ENCODE measurements at places on chromosomes 6 and 20. TPM values are rescaled to one million over a fixed set of nuclear protein-coding genes. Genes with fewer than 3 reads are reported as not detected.

GRCh38 chr6:47525330-47526057 lies 47.9 kb downstream of the CD2AP start:
- DNase-seq: no peak

DNA sequence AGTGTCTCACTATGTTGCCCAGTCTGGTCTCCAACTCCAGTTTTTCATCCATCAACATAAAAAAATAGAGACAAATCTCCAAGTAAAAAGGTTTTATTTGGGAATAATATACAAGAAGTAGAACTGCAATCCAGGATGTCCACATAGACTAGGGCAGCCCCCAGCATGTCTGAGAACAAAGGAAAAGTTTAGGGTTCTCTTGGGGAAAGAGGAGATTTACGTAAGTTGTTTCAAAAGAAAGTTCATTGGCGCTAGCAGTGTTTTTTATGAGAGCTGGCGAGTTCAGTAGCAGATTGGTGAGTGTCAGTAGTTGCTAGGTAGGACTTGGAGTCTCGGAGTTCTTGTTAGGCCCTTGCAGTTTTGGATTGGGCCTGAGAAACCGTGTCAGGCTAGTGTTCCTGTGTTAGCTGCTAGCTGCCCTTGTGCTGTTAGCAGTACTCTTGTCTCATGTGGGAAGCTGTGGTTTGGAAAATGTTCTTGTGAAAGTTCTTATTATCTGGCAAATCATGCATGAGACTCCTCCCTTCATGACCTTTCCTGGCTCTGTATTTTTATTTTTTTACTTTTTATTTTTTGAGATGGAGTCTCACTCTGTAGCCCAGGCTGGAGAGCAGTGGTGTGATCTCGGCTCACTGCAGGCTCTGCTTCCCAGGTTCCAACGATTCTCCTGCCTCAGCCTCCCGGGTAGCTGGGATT lies 24.7 kb downstream of the TTLL9 start:
- peak; percentile 65 for DNase-seq

- DNase-seq: no peak
Measured at GRCh38 chr20:24771542-24772061, 177.5 kb upstream of the CST7 start.

- no peak for DNase-seq
Measured at GRCh38 chr6:72650081-72650745, 28.3 kb downstream of the KCNQ5 start.

DNA sequence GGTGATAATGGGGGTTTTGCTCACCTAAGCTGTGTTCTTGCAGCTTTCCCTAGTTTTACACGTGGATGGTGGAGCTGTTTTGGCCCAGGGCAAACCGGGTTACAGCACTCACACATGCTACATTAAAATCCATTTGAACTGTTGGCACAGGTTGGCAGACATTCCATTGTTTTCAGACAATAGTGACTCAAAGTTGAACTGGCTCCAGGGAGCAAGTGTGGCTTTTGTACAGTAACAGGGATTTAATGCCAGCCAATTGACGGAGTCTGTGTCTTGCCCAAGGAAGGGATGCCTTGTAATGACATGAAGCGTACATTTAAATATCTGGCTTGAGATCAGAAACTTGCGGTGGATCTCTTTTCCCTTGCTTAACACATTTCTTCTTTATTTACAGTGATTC lies 183.1 kb downstream of the DTNBP1 start:
- no peak for DNase-seq

GRCh38 chr6:105209950-105210706 lies 30.3 kb upstream of the POPDC3 start:
- no peak for DNase-seq

GRCh38 chr6:43990275-43990626 lies 137.0 kb downstream of the MRPL14 start:
- peak; percentile 83 for DNase-seq

DNA sequence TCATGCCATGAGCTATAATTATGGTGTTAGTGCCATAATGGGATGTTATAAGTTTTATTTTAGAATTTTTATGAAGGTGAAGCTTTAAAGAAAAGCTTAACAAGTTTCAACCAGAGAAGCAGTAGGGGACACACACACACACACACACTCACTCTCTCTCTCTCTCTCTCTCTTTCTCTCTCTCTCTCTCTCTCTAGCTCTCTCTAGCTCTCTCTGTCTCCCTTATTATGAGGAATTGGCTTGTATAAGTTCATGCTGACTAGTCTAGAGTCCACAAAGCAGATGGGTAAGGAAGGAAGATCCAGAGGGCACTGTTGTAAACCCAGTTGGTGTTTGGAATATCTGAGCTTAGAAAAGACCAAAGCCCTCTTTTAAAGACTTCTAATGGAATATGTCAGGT lies 102.4 kb downstream of the QKI start:
- no peak for DNase-seq

- no peak for DNase-seq
Measured at GRCh38 chr6:52550014-52550575, 26.8 kb downstream of the TRAM2 start.

- no peak for DNase-seq
Measured at GRCh38 chr6:81451787-81452186, 300.7 kb downstream of the TENT5A start.

DNA sequence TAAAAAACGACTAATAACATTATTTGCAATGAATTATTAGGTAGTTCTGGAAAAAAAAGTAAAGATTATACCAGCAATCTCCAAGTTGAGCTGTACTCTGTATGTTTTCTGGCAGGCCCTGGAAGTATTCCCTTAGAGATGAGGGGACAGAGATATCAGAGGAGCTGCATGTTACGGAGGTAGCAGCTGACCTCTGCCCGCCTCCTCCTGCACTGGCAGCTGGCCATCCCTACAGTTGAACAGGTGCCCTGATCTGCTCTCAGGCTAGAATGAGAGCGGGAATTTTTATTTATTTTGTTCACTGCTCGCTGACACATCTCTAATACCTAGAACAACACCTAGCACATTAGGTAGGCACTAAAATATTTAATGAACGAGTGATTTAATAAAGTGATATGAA lies 23.1 kb downstream of the FBXL4 start:
- DNase-seq: peak; percentile 17

- peak; percentile 72 for DNase-seq
Measured at GRCh38 chr20:2102585-2103460, 1.2 kb downstream of the STK35 start.

- DNase-seq: no peak
Measured at GRCh38 chr6:106051226-106051625, 34.9 kb upstream of the PRDM1 start.

GRCh38 chr20:15911581-15911980 lies 661.7 kb downstream of the KIF16B start:
- DNase-seq: no peak

- DNase-seq: no peak
Measured at GRCh38 chr6:106782536-106783285, 153.3 kb downstream of the QRSL1 start.

- no peak for DNase-seq
Measured at GRCh38 chr6:168684471-168684870, 243.5 kb downstream of the SMOC2 start.

DNA sequence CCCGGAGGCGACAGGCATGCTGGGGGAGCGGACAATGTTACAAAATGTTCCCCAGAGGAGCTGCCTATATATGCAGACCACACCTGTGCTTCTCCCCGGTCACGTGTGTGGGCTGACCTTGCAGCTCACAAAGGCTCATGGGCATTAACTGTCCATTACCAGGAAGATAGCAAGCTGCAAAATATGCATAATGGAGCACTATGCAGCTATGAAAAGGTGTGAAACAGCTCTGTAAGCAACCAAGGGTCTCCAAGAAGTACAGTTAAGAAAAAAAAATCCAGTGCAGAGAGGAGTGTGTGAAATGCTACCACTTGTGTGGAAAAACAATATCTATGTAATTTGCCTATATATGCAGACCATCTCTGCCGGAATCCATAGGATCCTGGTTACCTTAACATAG lies 9.4 kb downstream of the TCF15 start:
- DNase-seq: no peak

GRCh38 chr6:100923481-100924165 lies 42.5 kb upstream of the ASCC3 start:
- no peak for DNase-seq

DNA sequence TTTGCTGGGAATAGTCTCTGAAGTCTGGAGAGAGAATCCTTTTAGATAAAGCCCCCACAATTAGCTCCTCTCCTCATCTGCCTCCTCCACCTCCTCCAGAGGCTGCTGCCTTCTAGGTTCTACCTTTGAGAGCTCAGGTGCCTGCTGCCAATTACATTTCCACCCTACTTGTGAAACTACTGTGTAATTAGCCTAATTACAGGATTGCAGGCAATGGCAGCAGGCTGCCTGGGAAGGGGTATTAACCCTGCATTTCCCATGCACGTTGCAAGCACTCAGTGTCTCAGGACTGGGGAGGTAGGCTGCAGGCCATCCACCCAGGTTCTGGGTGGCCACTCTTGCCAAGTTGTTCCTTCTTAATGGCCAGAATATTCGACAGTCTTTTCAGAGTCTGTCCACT lies 215.6 kb upstream of the ZNF217 start:
- no peak for DNase-seq

GRCh38 chr20:50980851-50981713 lies 22.5 kb downstream of the MOCS3 start:
- peak; percentile 23 for DNase-seq

- DNase-seq: no peak
Measured at GRCh38 chr20:37407573-37408002, 61.6 kb downstream of the SRC start.

DNA sequence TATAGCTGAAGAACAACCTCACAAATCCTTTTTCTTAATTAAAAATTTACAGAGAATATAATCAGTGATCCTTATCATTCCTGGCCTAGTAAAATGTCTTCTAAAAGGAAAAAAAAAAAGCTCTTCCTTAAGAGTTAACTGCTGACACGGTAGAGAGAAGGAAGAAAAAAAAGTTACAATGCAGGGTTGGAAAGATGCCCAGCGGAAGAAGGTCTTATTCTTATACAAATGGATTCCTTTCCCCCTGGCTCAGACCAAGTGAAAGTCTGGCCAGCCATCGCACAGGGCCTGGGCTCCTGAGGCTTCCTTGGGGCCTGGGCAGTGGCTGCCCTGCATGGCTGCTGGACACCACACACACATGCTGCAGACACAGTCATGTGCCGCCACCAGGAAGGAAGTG lies 688.6 kb downstream of the TENT5A start:
- DNase-seq: no peak

SPATS1 gene
- total RNA-seq: not detected

TMC2 gene
- total RNA-seq: not detected

FNDC11 gene
- total RNA-seq: 0.13 TPM

CCN2 gene
- total RNA-seq: 14.4 TPM

FAM209B gene
- not detected for total RNA-seq

ZSCAN31 gene
- 10.9 TPM for total RNA-seq

Data from gastrocnemius medialis (tissue), 4 donors.